Right ventricle myocardium superior (tissue), 1 donor: ENCODE measurements at places on chromosomes 16 and 17. TPM values are rescaled to one million over a fixed set of nuclear protein-coding genes. Genes with fewer than 3 reads are reported as not detected.

GRCh38 chr17:61409301-61410112 is 9.9 kb downstream of the TBX2 start:
- DNase-seq: peak; percentile 74

GRCh38 chr16:61890386-61890785 is 145.9 kb downstream of the CDH8 start:
- no peak for DNase-seq

The MT3 gene
- 3.5 TPM for total RNA-seq

- no peak for DNase-seq
Observed at GRCh38 chr17:1967213-1967612, 57.9 kb downstream of the RTN4RL1 start.

DNA sequence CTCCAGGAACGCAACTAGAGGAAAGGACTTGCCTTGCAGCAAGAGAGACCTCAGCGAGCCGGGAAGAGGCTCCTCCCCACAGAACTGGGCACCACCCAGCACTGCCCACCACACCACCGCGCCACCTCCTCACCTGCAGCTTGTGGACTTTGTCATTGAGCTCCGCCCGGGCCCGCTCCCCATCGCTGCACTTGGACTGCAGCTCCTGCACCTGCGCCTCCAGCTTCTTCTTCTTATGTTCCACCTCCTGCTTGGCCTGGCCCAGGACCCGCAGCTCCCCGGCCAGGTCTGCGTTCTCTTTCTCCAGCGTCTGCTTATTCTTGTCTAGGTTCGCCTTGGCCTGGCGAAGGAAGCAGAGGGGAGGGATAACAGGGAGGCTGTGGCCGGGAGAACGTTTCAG is 76.7 kb downstream of the NDE1 start:
- DNase-seq: no peak

- peak; percentile 78 for DNase-seq
Observed at GRCh38 chr17:38463451-38463858, 35.2 kb downstream of the ARHGAP23 start.

DNA sequence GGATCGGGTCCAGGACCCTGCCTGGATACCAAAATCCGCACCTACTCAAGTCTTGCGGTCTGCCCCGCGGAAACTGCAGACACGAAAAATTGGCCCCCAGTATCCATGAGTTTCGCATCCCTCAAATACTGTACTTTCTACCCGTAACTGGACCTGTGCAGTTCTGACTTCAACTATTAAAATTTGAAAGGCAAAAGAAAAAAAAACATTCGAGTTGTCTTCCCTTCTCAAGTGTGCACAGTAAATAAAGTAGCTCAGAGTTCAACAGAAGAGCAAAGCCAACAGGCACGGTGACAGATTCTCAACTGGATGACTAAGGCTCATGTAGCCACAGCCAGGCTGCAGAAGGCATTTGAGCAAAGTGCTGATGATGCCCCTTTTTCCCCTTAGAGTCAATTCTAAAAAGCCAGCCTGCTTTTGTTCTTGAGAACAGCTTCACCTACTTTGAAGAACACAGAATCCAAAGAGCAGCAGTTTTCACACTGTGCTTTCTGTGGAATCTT is 32.5 kb downstream of the MARF1 start:
- DNase-seq: no peak

DNA sequence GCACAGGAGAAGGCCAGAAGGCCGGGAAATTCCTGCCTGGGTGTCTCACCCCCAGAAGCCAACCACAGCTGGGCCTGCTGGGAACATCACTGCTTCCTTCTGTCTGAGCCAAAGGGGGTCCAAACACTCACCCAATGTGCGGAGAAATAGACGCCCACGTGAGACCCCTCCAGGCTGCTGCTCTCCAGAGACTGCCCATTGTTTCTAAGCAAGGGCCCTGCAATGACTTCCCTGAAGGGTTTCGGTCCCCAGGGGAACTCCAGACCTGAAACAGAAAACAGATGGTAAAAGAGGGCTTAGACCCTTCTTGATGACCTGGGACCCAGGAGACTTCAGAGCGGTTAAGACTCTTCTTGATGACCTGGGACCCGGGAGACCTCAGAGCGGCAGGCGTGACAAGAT is 41.3 kb downstream of the MRM3 start:
- no peak for DNase-seq

- DNase-seq: no peak
Observed at GRCh38 chr17:67449845-67450755, 73.0 kb downstream of the PITPNC1 start.

- DNase-seq: no peak
Observed at GRCh38 chr16:11691771-11692170, 23.5 kb downstream of the SNN start.

DNA sequence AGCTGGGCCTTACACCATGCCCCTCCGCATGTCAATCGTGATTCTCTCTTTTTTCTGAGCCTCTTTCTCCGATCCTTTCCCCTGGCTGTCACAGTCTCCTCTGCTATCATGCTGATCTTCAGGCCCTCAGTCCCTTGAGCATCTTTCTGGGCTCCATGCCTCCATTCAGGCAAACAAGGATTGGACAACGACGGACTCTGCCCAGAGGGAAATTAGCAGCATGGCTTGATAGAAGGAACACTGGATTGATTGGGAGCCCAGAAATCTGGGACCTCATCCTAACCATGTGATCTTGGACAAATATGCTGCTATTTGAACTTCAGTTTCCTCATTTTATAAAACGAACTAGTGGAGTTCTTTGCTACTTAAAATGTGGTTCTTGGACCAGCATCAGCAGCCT is 19.6 kb upstream of the PHF12 start:
- no peak for DNase-seq

DNA sequence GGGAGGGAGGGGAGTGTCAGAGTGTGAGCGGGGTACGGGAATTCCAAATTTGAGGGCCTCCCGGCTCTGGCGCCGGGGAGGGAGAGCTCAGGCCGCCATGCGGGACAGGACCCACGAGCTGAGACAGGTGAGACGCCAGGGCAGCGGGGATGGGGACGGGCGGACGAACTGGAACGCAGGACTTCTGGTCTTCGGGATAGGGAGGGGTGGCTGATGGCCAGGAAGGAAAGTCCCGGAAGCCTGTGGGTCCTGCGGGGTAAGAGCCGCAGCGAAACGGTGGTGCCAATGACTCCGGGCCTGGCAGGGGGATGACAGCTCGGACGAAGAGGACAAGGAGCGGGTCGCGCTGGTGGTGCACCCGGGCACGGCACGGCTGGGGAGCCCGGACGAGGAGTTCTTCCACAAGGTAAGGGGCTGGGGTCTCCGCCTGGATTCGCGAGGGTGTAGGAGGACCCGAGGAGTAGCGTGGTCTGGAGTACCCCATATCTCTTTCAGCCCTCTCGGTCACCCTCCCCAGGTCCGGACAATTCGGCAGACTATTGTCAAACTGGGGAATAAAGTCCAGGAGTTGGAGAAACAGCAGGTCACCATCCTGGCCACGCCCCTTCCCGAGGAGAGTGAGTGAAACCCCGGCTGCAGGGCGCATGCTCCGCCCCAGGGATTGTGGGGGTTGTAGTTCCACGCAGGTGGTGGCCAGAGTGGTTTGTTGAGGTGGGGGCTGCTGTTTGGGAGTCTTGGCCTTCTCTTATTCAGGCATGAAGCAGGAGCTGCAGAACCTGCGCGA is 543 bp downstream of the STX4 start:
- DNase-seq: peak; percentile 96

The MMP25 gene
- 1.3 TPM for total RNA-seq

DNA sequence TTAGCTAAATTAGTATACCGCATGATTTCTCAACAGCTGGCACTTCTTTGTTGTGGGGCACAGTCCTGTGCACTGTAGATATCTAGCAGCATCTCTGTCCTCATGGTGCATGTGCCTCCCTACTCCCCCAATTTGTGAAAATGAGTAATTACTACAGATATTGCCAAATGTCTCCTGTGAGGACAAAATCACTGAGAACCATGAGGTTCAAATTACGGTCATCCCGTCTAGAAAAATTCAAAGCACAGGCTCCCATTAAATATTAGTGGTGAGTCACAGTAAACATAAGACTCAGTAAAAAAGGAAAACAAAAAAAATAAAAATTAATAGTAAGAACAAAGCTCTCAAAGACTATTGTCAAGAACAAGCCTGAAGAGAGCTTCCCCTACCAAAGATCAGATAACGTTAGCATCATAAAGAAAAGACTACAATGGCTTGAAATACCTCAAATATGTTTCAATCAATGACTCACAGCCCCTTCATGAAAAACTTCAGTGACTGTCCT is 57.8 kb downstream of the STH start:
- no peak for DNase-seq

GRCh38 chr17:65973237-65973636 is 218.7 kb downstream of the CEP112 start:
- no peak for DNase-seq

DNA sequence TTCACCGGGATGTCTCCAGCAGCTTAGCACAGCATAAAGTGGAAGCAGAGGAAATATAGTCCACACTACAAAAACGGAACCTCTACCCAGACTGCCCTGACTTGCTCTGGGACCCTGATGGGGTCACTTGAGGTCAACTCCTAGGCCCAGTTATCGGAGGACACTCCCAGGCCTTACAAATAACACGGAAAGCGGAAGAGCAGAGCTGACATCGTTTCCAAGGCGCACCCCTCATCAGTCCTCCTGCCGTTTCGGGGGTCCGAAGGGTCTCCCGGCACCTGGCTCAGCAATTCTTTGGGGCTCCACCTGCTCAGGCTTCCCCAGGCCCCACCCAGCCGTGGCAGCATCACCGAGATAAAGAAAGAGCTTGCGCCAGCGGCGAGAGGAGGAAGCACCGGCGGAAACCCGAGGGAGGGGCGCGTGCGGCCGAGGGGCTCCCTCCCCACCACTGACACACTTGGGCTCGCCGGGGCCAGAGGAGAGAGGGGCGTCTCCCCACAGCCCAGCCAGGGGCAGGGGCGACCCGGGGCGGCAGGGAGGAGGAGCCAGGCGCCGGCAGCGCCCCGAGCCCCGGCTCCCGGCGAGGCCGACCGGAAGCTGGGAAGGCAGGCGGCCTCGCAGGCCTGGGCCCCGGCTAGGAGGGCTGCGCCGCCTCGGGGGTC is 727 bp downstream of the CORO7 start:
- peak; percentile 72 for DNase-seq

The ALDH3A1 gene
- total RNA-seq: 0.27 TPM

The P2RX1 gene
- total RNA-seq: 0.08 TPM

DNA sequence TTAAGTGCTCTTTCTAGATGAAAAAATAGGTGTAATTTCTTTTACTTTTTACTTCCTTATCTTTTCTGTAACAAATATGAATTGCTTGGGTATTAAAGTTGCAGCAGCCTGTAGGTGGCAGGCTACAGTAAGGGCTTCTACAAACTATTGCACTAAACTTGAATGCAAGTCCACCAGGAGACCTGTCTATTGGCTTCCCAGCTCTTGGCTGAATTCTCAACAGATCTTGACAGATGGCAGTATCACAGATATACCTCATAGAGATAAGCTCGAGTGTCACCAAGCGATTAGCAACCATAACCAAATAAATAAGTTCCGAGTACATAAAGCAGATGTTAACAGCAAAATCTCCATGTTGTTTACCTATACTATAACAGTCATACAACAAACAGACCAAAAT is 5.9 kb downstream of the BBS2 start:
- no peak for DNase-seq

The MAFG gene
- total RNA-seq: 29.9 TPM

- peak; percentile 78 for DNase-seq
Observed at GRCh38 chr17:36148559-36149295, 27.7 kb downstream of the TBC1D3B start.

The PRR11 gene
- total RNA-seq: 1.3 TPM
